IPS-NIHi11 (cell line): ENCODE measurements at places on chromosomes 3 and 15.

GRCh38 chr15:68371851-68372250 lies 60.1 kb downstream of the ITGA11 start:
- no peak for DNase-seq

DNA sequence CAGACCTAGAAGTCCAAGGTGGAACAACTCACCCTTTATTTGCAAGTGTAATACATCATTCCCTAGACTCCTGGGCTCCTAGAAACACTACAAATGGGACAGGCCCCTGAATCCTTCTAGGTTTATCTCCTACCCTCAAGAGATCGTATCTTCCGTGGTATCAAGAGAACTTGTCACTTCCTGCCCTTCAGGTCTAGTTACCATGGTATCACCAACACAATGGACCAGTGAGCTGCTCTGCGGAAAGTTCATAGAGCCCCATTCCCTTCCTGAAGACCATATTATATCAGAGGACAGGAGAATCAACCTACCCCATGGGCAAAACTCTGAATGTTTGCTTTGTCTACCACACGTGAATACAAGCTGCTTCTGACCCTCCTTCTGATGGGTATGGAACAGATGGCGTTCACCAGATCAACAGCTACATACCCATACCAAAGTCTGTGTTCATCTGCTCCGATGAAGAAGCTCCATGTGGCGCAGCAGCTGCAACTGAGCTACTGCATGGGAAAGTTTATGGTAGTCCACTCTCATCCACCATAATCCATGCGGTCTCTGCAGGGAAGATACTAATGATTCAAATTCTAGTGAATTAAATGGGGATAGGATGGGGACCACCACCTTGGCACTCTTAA lies 84.6 kb upstream of the KLF13 start:
- DNase-seq: no peak

DNA sequence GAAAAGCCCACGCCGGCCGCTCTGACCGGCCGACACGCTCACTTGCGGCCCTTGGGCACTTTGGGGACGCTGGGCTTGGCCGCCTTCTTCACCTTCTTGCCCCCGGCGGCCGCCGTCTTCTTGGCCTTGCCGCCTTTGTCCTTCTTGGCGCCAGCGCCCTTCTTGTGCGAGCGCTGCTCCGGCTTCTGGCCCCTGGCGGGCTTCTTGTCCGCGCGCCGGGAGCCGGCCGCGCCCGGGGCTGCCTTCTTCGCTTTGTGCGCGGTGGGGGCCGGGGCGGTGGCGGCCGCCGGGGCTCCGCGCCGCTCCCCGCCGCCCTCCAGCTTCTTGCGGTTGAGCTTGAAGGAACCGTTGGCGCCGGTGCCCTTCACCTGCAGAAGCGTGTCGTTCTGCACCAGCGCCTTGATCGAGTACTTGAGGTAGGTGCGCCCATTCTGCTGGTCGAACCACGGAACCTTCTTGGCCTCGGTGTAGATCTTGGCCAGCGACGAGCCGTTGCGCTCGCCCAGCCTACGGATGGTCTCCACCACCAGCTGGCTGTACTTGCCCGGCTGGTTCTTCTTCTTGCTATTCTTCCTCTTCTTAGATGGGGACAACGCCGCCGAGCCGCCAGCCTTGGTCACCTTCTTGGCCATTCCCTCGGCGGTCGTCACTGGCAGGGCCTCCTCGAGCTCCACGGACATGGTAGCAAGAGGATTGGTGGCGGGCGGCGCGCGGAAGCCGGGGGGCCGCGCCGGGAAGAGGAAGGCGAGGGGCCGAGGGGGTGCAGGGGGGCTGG lies 36.7 kb downstream of the HMCES start:
- DNase-seq: peak; percentile 49

- DNase-seq: no peak
Observed at GRCh38 chr15:98826658-98827057, 178.3 kb downstream of the IGF1R start.

DNA sequence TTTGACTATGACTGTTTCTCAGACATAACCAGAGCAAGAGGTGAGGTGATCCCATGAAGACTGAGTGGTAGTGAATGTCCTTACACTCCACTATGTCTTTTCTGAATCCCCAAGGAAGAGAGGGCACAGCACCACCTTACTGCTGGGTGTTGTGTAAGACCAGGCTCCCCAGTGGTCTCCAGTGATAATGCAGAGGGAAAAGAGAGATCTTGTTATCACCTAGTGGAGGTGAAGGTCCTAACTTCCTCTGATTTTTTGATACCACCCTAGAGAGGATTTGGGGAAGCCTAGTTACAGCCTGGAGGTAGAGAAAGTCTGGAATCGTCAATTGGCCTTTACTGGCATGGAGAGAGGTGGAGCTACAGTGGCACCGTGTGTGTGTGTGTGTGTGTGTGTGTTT lies 288.0 kb upstream of the BCHE start:
- peak; percentile 7 for DNase-seq

DNA sequence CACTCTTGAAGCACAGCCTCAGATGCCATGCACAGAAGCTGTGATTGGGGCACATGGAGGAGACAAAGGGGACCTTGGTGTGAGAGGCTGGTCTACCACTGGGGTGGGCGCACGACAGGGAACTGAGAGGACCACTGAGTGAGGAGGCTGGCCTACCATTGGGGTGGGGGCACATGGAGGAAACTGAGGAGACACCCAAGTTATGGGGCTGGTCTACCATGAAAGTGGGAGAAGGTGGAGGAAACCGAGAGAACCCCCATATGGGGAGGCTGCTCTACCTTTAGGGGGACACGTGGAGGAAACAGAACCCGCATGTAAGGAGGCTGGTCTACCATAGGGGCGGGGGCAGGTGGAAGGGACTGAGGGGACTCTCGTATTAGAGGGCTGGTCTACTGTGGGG lies 153.4 kb downstream of the FBLN2 start:
- no peak for DNase-seq

- no peak for DNase-seq
Observed at GRCh38 chr15:44792715-44793114, 56.4 kb downstream of the TRIM69 start.

DNA sequence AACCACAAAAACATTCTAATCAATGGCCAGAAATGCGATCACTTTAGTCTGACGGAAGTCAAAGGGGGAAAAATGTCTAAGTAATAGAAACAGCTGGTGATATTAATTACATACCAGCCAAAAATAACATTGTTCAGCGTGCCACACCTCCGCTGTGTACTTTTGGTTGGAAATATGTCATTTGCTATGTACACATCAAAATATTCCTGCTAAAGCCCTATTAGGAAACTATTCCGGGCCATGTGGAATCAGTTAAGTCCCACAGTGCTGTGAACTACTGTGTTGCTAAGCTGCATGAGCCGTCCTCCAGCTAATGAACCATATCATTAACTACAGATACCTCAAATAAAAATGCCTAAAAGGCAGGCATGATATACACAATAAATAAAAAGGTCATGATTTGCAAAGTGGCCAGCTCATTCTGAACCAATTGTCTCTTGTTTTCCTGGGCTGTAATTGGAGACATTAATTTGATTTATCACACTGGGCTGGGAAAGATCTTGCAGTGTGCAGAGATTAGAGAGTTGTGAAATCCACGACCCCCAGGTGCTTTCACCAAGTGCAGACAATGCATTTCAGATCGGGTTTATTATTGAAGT lies 200.5 kb upstream of the LRTM1 start:
- DNase-seq: no peak

GRCh38 chr3:52518723-52519444 lies 14.8 kb downstream of the NT5DC2 start:
- peak; percentile 94 for DNase-seq

- DNase-seq: no peak
Observed at GRCh38 chr3:4756855-4757574, 222.2 kb upstream of the BHLHE40 start.

- DNase-seq: no peak
Observed at GRCh38 chr3:98731720-98732285, 31.3 kb upstream of the ST3GAL6 start.

- no peak for DNase-seq
Observed at GRCh38 chr3:4813909-4814304, 165.3 kb upstream of the BHLHE40 start.
